ENCODE measurements at places on chromosomes 7 and 10.

DNA sequence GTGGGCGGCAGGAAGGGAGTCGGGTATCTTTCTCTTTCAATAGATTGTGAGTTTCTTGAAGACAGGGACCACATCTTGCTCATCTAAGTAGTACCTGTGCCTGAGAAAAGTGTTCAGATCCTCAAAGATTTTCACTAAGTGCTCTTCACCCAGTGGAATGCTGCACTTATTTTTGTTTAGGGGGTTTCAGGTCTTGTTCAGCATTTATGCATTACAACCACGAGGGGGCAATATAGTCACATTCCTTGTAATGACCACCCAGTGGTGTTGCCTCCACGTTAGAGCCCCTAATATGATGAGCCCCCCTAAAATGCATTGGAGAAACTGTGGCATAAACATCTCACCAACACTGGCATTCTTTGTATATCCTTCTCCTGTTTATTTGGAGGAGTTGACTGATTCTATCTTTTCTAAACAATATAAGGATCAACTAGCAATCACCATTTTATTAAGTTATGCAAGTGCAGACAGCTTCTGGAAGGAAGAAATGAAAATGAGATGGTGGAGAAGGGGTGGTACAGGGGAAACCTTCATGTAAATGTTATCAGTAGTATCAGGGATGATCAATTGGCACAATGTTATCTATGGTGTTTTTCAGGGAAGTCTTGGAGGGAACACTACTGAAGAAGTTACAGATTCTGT is 3.1 kb upstream of the PAPSS2 start:
- DNase-seq, result no peak

DNA sequence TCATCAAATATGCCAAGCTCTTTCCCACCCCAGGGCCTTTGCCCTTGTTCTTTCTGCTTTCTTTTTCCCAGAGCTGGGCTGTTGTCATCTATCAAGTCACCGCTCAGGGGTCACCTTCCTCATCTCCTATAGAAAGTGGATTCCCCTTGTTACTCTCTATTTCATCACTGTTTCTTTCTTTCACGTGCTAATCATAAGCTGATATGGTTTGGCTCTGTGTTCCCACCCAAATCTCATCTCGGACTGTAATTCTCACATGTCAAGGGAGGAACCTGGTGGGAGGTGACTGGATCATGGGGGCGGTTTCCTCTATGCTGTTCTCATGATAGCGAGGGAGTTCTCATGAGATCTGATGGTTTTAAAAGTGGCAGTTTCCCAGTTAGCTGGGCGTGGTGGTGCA is 17.0 kb upstream of the TIAL1 start:
- no peak for DNase-seq

GRCh38 chr7:116726149-116726548 is 54.2 kb downstream of the MET start:
- DNase-seq, result no peak

DNA sequence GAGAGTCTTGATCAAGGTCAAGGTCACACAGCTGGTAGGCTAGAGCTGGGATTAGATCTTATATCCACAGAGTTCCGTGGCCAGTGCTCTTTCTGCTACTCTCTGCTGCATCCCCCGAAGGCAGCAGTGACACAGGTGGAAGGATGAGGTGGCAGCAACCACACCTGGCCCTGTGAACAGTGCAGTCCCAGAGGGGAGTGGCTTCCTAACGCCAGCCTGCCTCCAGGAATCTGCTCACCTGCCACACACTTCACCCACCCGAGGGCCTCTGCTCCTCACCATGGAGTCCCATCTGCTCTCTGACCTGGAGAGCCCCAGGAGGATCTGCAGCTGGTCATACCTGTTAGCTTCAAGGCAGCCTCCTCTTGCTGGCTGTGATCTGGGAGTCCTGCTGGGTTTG is 484.2 kb downstream of the PLXNA4 start:
- DNase-seq, result no peak

GRCh38 chr7:32507414-32507813 is 12.1 kb downstream of the AVL9 start:
- DNase-seq, result no peak

All from stimulated activated CD8-positive, alpha-beta memory T cell treated with anti-CD3 and anti-CD28 coated beads, Interleukin-2, amount 100 ng/mL, for 48 hours (primary cell).